Right renal pelvis (tissue), 4 donors: ENCODE measurements at places on chromosomes 3 and 15.

DNA sequence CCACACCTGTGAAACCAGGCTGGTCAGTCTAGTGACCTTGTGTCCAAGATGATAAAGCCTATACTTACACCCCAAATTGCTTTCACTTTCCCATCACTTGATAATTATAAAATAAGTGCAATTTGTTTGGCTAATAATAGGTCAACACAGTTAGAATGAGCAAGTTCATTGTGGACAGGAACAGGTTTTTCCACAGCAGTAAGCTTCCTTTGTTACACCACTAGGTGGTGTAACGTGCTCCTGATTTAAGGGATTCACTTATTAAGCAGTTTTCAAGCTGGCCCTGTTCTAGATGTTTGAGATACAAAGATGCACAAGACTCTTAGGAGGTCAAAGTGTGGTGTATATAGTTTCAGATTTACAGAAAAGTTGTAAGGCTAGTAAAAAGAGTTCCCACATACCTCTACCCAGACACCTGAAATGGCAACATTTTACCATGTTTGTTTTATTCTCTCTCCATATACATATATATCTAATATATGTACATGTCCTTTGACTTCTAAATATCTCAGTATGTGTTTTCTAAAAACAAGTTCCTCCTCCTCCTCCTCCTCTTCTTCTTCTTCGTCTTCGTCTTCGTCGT, 6.8 kb upstream of the MFSD1 start:
- DNase-seq = no peak

- DNase-seq = no peak
Measured at GRCh38 chr3:24158761-24159454, 213.8 kb downstream of the NR1D2 start.

- no peak for DNase-seq
Measured at GRCh38 chr15:43516801-43517353, 531 bp upstream of the MAP1A start.

DNA sequence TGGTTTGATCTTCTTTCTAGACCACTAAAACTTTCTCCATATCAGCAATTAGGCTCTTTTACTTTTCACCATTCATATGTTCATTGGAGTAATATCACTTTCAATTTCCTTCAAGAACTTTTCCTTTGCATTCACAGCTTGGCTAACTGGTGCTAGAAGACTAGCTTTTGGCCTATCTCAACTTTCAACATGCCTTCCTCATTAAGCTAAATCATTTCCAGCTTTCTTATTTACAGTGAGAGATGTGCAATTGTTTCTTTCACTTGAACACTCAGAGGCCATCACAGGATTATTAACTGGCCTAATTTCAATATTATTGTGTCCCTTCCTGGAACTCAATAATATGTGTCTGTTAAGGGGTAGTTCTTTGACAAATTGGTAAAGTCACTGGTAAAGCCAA, 42.8 kb upstream of the PLOD2 start:
- DNase-seq = no peak

DNA sequence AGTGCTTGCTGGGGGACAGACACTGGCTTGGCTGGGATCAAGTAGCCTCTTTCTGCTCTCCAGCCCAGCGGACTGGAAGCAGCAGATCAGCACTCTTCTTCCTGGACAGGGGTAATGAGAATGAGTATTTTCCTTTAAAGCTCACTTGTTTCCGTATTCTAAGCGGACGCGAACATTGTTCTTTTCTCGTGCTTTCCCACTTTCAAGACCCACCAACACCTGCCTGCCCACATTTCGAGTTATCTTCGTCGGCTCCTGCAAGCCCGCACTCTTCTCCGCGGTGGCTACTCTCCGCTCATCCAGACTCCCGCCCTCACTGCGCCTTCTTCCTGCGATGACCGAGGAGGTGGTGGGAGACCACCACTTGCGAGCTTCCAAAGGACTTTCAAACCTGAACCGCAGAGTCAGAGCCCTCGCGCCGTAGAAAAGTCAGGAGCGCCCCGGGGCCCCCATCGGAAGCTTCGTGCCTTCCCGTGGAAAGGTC, 1.6 kb upstream of the PPM1L start:
- DNase-seq = peak; percentile 43

DNA sequence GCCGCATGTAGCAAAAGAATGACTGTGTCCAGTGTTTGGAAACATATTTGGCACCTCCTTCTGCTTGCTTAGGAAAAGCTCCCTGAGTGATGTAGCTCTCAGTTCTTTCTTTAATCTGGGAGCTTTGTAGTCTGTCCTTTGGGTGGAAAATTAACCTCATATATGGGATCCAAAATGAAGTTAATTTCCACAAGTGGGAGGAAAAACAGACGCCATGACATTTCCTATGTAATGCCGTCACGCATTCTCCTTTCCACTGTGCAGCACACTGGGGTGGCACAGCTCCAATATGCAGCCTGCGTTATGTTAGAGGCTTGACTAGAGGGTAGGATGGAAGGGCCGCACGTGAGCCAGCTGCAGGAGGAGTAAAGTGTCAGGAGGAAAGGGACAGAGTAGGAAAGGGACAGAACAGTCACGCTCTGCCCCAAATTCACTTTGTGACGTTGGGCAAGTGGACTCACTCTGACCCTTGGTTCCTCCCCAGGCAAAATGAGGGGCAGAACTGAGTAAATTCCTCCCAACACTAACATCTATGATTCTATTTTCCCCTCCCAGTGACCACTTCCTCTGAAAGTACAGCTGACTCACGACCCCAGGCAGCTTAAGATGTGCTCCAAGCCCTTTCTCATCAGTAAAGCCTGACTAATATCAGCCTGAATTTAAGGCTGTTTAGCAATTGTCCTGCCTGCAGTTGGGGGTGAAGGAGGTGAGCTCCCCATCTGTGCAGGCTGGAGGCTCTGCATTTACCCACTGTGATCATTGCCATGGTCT, 176.5 kb upstream of the PFN2 start:
- no peak for DNase-seq
